ENCODE measurements at places on chromosomes 1 and 21.

DNA sequence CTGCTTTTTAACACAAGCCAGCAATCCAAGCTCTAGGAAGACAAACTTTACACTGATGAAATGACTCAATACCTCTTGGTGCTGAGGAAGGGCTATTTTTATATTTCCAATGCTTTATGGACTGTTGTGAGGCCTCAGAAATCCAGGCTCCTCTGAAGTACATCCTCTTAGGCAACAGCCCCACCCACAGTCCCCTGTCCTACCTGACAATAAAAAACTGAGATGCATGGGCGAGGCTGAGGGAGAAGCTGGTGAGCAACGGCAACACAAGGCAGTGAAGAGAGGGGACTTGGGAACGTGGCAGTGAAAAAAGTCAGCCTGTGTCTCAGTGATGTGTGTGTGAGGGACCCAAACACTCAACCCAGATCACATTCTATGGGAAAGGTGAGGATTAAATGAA lies 10.1 kb upstream of the CPT2 start:
- DNase-seq: no peak

DNA sequence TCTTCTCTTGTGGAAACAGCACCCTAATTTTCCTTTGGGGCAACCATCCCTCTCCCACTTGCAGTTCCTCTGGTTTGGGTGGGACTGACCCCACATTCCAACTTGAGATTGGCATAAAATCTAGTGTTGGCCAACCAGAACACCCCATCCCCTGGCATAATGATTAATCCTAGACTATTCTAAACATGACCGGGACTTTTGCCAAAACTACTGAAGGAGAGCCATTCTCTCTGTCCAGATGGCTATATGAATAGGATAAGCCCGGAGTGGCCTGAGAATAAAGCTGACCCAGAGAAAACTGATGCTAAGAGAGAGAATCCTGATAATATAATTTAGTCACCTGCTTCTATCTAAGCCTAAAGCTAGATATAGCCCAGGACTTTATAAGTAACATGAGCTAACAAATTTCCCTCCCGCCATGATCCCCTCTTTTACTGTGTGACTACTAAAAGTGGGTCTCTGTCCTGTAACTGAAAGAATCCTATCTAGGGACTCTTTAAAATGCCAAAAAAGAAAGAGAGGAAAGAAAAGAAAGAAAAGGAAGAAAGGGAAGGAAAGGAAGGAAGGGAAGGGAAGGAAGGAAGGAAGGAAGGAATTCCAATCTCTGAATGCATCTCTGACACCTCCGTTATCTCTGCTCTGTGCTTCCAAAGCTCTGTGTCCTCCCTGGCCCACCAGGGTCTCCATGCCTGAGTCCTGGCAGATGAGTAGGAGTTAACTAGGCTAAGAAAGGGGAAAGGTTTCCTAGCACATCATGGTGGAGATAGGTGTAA lies 28.0 kb upstream of the NRDC start:
- DNase-seq: no peak

- DNase-seq: no peak
These were observed 213.7 kb upstream of the CSF3R start for GRCh38 chr1:36696261-36696940.

DNA sequence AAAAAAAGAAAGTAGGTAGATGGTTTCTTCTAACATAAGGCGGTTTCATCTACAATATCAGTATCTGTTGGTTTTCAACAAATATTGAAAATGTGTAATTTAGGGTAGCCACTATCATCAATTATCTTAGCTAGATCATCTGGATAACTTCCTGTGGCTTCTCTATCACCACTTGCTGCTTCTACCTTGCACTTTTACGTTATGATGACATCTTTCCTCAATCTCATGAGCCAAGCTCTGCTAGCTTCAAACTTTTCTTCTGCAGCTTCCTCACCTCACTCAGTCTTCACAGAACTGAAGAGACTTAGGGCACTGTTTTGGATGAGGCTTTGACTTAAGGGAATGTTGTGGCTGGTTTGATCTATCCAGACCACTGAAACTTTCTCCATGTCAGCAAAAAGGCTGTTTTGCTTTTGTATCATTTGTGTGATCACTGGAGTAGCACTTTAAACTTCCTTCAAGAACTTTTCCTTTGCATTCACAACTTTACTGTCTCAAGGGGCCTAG lies 144.9 kb upstream of the HP1BP3 start:
- no peak for DNase-seq

GRCh38 chr1:3349161-3349967 lies 105.1 kb upstream of the ARHGEF16 start:
- DNase-seq: no peak
